Pancreas (tissue), 10 donors: ENCODE measurements at places on chromosomes 1 and 21. TPM values are rescaled to one million over a fixed set of nuclear protein-coding genes. Genes with fewer than 3 reads are reported as not detected.

- no peak for DNase-seq
Measured at GRCh38 chr1:105427543-105427942, 1628.9 kb upstream of the PRMT6 start.

Gene OR2W3
- 0.09 TPM for polyA plus RNA-seq

DNA sequence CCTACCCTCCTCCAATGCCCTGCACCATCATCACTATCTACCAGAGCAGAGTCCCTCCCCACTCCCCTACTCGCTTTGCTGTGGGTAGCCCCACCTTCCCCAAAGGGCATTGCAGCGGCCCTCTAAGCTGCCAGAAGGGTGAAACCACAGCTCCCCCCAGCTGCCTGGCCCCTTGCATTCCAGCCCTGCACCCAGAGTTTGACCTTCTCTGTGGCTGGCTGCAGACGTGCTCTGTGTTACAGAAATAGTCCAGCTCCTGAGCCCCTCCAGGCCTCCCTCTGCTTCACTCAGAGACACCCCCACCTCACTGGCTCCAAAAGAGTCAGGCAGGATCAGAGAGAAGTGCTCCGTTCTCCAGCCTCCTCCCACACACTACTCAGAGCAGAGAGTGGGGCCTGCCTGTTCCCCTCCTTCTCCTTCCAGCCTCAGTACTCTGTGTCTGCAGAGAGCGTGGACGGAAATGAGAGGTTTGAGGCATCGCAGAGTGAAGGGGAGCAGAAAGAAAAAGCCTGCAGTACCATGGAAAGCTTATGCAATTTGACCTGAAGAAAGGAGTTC is 63.2 kb downstream of the PLEKHA6 start:
- DNase-seq = no peak

DNA sequence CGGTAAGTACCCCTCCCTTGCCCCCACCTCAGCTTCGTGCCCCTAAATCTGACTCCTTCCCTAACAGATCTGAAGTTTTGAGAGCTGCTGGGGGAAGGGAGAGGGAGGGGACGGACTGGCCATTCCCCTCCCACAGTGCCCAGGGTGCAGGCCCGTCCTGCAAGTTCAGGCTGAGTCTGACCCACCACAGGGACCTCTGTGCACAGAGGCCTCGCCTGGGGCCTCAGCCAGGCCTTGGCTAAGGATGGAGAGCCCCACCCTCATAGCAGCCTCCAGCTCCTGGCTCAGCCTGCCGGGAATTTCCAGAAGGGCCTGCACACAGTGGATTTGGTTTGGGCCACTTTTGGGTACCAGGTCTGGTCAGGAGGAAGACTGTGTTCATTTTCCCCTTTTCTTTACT is 31.2 kb upstream of the TNFRSF1B start:
- no peak for DNase-seq

GRCh38 chr1:172724765-172725613 is 66.1 kb downstream of the FASLG start:
- DNase-seq = no peak

Gene ATAD3A
- polyA plus RNA-seq = 33.8 TPM

DNA sequence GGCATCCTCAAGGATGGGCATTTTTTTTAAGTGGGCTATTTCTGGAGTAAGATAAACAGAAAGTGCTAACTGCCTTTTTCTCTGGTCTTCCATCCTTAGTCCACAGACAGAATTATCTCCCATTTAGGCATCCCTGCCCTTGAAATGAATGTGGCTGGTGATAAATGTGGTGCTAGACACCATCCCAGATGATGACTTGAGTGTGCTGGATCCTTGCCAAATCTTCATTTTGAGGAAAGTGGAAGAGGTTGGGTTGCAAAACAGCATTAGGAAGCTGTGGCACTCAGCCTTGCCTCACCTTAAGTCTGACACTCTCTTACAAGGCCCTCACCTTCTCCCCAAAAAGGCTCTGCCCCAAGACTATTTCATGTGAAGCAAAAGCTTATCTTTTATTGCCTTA is 19.2 kb downstream of the MAB21L3 start:
- DNase-seq = no peak

Gene GRHL3
- polyA plus RNA-seq = 0.11 TPM

GRCh38 chr1:154420961-154421924 is 16.1 kb downstream of the IL6R start:
- no peak for DNase-seq

Gene LYPD8
- polyA plus RNA-seq = not detected

- DNase-seq = no peak
Measured at GRCh38 chr1:14365301-14365988, 233.0 kb upstream of the KAZN start.

Gene CFHR3
- not detected for polyA plus RNA-seq

DNA sequence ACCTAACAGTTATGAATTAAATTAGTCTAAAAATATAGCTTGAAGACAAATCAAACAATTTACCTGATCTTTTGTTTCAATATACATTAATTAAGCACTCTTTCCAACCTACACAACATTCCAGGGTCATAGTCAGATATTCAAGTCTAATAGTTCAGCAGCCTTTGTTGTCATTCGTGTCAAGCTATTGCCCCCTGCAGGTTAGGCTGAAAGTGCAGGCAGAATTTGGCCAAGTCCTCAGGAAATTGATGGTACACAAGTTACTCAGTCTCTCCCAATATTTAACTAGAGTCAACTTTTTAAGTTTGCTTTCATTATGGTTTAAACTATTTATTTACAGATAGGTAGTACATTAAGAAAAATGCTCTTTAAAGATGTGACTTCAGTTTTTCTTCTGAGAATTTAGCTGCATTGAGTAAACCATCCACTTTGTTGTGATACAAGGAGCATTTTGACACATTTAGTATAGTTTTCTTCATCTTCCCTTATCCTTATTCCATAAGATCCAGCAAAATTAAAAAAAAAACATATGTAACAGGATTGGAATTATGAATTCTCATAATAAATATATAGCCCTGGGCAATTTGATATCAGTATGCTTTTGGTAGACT is 130.3 kb upstream of the DPYD start:
- DNase-seq = peak; percentile 68

Gene CFHR5
- polyA plus RNA-seq = not detected
